Placental pericyte (primary cell): ENCODE measurements at places on chromosomes 7 and 10. TPM values are rescaled to one million over a fixed set of nuclear protein-coding genes. Genes with fewer than 3 reads are reported as not detected.

Gene WNT8B
- total RNA-seq: not detected in 2 replicates

Gene SUFU
- total RNA-seq: 3.9 and 5.0 TPM in 2 replicates

Gene CDC14C
- not detected in 2 replicates for total RNA-seq

Gene LRRTM3
- total RNA-seq: under 0.01 TPM in 1 of 2 replicates, not detected in the other

Gene ATP5MK
- total RNA-seq: 113 and 163 TPM in 2 replicates

Gene JCAD
- total RNA-seq: 7.7 and 10.2 TPM in 2 replicates

Gene MSMB
- not detected in 2 replicates for total RNA-seq

Gene CPA4
- 9.4 and 9.7 TPM in 2 replicates for total RNA-seq

Gene TAS2R5
- total RNA-seq: 0.57 and 0.66 TPM in 2 replicates

Gene ZNF488
- total RNA-seq: under 0.01 TPM in 1 of 2 replicates, not detected in the other

Gene EXOC4
- 68.6 and 105 TPM in 2 replicates for total RNA-seq

Gene NFE2L3
- 17.9 and 31.6 TPM in 2 replicates for total RNA-seq

Gene GIMAP1
- not detected in 2 replicates for total RNA-seq

Gene CYP3A4
- total RNA-seq: not detected in 2 replicates

Gene LSM8
- 23.4 and 24.9 TPM in 2 replicates for total RNA-seq

Gene SLC13A4
- 0.14 TPM in 1 of 2 replicates, not detected in the other for total RNA-seq

Gene SPDYE2B
- total RNA-seq: not detected in 2 replicates

Gene PTPRN2
- 0.14 TPM in 1 of 2 replicates, not detected in the other for total RNA-seq

Gene TACR2
- total RNA-seq: not detected in 2 replicates

Gene MALRD1
- total RNA-seq: not detected in 2 replicates
